ENCODE measurements at places on chromosomes 3 and 15.

GRCh38 chr15:79897701-79898113 lies 893 bp upstream of the MTHFS start:
- peak; percentile 70 for DNase-seq

DNA sequence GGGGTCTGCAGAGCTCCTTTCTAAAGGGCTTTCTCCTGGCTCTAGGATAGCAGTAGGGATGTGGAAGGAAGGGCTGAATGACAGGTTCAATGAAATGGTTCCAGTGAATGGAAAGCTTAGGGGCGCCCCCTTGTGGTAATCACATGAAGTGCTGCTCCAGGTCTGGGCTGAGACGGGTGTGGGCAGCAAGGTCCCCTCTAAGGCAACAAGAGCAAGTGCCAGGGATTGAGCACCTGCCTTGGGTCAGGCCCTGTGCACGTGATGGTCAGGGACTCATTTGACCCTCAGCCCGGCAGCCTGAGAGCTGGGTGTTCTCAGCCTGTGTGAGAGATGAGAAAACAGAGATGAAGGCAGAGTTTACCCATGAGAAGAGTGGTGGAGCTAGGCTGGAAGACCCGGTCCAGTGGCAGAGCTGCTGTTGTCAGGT lies 12.1 kb upstream of the CX3CR1 start:
- peak; percentile 80 for DNase-seq

GRCh38 chr3:119898478-119899191 lies 116.7 kb downstream of the NR1I2 start:
- no peak for DNase-seq

- DNase-seq: no peak
Measured at GRCh38 chr15:40389824-40390595, 7.5 kb downstream of the KNSTRN start.

- no peak for DNase-seq
Measured at GRCh38 chr3:40628984-40629383, 104.2 kb downstream of the ZNF621 start.

All from CD4-positive, alpha-beta T cell treated with Interleukin-2 at 100 ng/mL for 4 hours (primary cell).